Stimulated activated CD4-positive, alpha-beta T cell treated with anti-CD3 and anti-CD28 coated beads, Interleukin-12 subunit alpha, Interleukin-12 subunit beta, amount 100 ng/mL, for 4 hours (primary cell): ENCODE measurements at places on chromosomes 2 and 18.

- DNase-seq: no peak
Observed at GRCh38 chr2:45987856-45988255, 309.4 kb upstream of the EPAS1 start.

- DNase-seq: no peak
Observed at GRCh38 chr18:62539284-62540165, 16.7 kb downstream of the ZCCHC2 start.

GRCh38 chr2:195468771-195469170 lies 188.3 kb upstream of the SLC39A10 start:
- DNase-seq: no peak

GRCh38 chr2:67246791-67247190 lies 150.3 kb upstream of the ETAA1 start:
- DNase-seq: no peak

DNA sequence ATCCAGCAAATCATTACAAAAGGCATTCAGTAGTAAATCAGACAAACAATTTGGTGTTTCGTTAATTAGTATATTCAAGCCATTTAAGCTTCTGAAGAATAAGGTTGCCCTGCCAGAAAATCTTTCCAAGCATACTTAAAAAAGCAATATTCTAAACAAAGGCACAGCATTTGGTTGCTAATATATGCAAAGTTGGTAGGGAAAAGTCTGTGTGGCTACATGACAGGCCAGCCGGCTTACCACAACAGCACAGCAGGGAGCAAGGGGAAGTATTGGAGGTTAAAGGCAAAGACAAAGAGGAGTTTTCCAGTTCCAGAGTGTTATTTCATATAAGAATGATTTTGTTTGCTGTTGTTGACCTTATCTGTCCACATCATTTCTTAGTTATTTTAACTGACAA lies 282.3 kb downstream of the MBD5 start:
- no peak for DNase-seq

DNA sequence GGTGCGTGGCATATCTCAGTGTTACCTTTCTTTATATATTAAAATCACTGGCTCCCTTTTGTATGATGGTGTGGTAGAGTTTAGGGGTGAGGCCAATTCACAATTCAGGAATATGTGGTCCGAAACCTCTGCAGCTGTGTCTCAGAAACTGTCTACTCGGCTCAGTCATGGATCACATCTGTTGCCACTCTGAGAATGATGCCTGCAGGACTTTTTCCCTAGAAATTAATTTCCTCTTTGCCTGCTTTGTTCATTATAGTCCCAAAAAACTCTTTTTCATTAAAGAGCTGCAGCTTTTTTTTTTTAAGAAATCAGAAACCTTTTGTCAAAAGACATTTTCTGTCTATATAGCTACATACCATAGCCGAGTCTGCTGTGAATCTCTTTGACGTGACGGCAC lies 104.9 kb upstream of the NFATC1 start:
- no peak for DNase-seq

DNA sequence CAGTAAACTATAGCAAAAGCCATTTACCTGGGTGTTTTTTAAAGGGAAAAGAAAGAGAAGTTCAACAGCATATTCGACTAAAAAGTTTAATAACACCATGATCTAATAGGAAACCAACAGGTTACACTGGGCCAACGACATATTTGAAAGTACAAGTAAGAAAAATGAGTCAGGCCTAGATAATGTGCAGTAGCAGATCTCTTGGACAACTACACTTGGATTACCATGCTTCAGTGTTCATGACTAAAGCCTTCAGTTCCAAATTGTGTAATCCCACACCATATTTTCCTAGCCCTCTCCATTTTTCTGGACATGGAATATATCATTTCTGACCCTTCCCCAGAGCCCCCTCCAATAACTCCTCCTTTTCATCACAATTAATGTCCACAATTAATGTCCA lies 39.1 kb upstream of the FIGN start:
- DNase-seq: no peak

DNA sequence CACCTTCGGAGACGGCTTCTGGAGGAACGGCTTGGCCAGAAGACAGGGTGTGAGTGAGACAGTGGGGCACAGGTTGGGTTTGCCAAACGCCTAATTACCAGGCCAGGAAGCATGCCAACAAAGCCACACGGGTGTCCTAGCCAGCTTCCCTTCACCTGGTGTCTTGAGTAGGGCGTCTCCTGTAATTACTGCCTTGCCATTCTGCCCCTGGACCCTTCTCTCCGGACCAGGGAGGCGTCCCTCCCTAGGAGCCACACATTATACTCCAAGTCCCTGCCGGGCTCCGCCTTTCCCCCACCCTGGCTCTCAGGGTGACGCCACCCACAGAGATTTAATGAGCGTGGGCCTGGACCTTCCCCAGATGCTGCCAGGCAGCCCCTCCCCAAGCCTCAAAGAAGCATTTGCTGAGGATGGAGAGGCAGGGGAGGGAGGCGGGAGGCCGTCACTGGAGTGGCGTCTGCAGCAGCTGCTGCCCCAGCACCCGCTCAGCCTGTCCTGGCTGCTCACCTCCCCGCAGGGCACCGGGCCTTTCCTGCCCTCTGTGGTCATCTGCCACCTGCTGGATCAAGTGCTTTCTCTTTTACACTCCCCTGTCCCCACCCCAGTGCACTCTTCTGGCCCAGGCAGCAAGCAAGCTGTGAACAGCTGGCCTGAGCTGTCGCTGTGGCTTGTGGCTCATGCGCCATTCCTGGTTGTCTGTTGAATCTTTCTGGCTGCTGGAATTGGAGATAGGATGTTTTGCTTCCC lies 20.7 kb downstream of the FOSL2 start:
- no peak for DNase-seq

GRCh38 chr2:164843346-164843911 lies 1.8 kb upstream of the COBLL1 start:
- DNase-seq: no peak

DNA sequence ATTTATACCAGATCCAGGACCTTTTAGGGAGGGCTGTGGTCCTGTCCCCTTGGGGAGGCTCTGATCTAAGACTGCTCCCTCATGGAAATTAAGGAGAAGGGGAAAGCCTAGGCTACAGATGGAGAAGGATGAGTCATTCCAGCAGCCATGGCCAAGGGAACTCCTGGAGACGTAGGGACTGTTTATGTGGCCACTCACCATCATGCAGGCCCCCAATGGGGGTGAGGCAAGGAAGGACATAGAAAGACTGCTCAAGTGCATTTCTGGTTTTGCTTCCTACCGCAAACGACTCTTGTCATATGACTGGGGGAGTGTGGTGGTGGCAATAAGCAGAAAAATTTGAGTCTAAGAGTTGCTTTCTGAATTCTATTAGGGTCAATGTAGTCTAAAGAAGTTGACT lies 54.0 kb upstream of the CYP1B1 start:
- DNase-seq: no peak

DNA sequence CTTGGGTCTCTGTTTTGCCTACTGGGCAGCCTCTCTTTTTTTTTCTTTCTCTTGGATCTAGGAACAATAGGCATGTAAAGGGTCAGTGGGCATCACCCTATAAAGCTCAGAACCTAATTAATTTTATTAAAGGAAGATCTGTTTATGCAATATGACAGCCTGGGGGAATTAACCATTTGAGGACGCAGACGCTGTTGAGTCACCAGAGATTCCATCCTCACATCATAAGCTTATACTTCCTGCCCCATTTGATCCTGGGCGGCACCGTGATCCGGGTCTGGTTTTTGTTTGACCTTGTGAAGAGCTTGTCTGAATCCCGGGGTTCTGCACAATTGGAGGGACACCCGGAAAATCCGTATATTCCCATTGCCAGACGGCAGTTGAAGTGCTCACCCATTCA lies 16.8 kb upstream of the BCL11A start:
- DNase-seq: no peak

- DNase-seq: no peak
Observed at GRCh38 chr2:210660-211059, 53.2 kb downstream of the SH3YL1 start.

- no peak for DNase-seq
Observed at GRCh38 chr2:211416373-211416772, 860.0 kb downstream of the CPS1 start.

DNA sequence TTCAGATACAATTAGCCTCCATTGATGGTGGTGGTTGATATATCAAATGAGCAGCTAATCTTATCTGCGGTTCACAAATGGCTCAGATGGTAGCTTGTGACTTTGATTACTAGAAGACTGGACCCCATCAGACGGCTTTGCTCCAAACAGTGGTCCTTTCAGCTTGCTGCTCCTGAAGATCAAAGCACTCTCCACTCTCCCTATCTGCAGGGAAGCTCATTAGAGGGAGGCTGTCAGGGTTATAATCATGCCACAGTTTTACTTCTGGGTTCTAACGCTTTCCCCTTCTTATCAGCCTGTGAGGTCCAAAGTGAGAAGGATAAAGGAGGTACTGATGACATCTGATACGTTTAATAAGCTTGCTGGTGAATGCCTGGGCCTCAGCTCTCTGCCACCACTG lies 247.1 kb upstream of the NT5C1B start:
- no peak for DNase-seq

GRCh38 chr18:24995056-24995455 lies 356.9 kb downstream of the ZNF521 start:
- no peak for DNase-seq

GRCh38 chr2:70686577-70687460 lies 81.2 kb downstream of the ADD2 start:
- DNase-seq: no peak
